ENCODE measurements at places on chromosomes 16 and 17.

DNA sequence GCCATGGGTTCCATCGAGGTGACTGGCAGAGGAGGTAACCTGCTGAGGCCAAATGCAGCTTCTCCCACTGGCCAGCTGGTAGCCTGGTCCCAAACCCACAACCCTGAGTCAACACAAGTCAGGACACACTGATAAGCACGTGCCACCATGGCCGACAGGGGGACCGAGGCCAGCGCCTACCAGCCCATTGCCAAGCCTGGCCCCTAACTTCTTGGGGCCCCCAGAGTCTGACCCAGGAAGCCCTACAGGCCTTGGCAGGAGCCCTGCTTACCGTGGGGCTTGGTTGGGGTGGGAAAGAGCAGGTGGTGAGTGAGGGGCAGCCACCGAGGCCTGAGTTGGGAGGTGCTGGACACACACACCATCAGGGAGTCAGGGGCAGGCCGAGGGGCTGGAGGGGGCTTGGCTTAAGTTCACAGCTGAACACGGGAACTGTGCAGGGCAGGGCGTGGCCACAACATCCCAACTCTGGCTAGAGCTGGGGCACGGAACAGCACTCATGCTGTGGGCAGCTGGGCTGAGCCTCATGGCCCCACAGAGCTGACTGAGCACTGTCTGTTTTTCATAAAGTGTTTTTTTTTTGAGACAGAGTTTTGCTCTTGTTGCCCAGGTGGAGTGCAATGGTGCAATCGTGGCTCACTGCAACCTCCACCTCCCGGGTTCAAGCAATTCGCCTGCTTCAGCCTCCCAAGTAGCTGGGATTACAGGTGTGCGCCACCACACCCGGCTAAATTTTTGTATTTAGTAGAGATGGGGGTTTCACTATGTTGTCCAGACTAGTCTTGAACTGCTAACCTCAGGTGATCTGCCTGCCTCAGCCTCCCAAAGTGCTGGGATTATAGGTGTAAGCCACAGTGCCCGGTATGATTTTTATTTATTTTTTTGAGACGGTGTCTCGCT is 5.5 kb downstream of the MRPL28 start:
- H3K27ac ChIP-seq, result no peak overlapping the region
- no peaks in the 10 kb centered on the region for H3K27me3 ChIP-seq
- no peak for DNase-seq
- H3K4me1 ChIP-seq, result peaks cover 5% of the 10 kb centered on the region
- H3K36me3 ChIP-seq, result peaks cover 14% of the 10 kb centered on the region

- H3K27me3 ChIP-seq, result no peaks in the 10 kb centered on the region
- H3K4me1 ChIP-seq, result 0 out of 2 replicates have a peak, but pooled peaks cover 3% of the 10 kb centered on the region
- H3K27ac ChIP-seq, result no peak overlapping the region
- no peak overlapping the region for H3K4me3 ChIP-seq
- no peaks in the 10 kb centered on the region for H3K36me3 ChIP-seq
Observed at GRCh38 chr17:80427366-80428282, 12.7 kb downstream of the ENDOV start.

DNA sequence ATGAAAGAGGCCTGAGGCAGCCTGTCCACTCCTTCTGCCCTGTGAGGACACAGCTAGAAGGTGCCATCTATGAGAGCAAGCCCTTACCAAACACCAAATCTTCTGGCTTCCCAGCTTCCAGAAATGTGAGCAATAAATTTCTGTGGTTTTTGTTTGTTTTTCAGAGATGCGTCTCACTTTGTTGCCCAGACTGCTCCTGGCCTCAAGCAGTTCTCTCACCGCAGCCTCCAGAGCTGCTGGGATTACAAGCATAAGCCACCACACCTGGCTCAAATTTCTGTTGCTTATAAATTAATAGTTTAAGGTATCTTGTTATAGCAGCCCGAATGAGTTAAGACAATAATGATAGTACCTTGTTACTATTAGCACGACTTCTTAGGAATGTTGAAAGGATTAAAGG is 12.5 kb upstream of the SLC16A11 start:
- no peak overlapping the region for H3K4me3 ChIP-seq
- DNase-seq, result no peak
- peaks cover 7% of the 10 kb centered on the region for H3K4me1 ChIP-seq

GRCh38 chr16:85047867-85048455 is 20.4 kb downstream of the KIAA0513 start:
- H3K4me1 ChIP-seq, result 0 out of 2 replicates have a peak, but pooled peaks cover 5% of the 10 kb centered on the region
- DNase-seq, result no peak
- H3K27ac ChIP-seq, result no peak overlapping the region
- H3K4me3 ChIP-seq, result no peak overlapping the region
- no peaks in the 10 kb centered on the region for H3K36me3 ChIP-seq

DNA sequence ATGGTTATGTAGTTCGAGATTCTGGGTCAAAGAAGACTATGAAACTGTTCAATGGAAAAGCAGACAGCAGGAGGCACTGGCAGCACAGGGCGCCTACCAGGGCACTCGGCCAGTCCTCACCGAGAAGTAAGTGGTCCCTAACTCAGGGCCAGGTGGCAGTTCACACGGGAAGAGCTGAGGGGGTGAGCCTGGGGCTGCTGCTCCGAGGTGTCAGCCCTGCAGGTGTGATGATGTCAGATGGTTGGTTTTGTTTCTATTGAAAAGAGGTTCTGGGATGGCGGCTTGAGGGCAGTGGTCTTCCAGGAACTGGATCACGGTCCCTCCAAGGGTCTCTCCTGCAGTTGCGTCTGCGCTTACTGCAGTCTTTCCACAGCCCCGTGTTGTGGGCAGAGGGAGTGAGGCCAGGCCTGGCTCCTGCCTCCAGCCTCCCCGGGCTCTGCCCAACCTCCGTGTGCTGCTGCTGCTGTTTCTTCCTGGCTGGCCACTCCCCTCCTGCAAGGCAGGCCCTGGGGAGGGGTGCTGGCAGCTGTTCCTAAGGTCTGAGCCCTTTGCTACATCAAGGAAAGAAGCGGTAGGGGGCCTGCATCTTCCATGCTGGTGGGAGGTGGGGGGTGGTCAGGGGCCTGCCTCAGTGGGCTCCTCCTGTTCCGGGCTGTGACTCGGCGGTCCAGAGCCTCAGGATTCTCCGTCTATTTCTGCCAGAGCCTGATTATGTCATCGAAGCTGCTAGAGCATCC is 22.6 kb downstream of the RNF213 start:
- no peaks in the 10 kb centered on the region for H3K27me3 ChIP-seq
- no peak overlapping the region for H3K4me3 ChIP-seq
- no peak for DNase-seq
- peaks cover 10% of the 10 kb centered on the region for H3K36me3 ChIP-seq

GRCh38 chr17:75779250-75779986 is 5.2 kb upstream of the UNK start:
- H3K4me3 ChIP-seq, result peak overlapping the region; percentile 94
- H3K4me1 ChIP-seq, result peaks cover 46% of the 10 kb centered on the region
- peaks cover 4% of the 10 kb centered on the region for H3K27me3 ChIP-seq

DNA sequence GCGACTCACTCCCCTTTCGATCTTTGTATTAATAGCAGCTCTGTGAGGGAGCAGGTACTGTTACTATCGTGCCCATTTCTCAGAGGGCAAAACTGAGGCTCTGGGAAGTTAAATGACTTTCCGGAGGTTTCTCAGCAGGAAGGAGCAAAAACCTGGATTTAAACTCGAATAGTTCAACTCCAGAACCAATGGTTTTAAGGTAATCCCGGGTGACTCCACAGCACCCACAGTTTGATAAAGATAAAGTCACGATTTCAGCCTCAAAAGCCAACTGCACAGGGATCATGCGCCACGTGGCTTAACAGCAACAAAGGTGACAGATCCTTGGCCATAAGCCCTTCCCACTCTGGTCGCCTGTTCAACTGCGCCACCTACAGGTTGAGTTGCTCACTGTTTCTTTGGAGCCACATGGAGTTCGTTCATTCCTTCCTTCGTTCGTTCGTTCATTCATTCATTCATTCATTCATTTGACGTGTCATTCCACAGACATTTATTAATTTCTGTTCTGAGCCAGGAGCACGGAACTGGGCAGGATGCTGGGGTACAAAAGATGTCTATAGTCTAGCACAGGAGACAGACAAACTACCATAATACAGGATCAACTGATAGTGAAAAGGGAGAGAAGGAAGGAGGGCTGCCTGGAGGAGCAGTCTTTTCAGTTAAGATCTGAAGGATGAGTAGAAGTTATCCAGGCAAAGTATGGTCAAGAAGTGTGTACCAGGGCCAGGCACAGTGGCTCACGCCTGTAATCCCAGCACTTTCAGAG is 134.8 kb downstream of the HS3ST2 start:
- peaks cover 27% of the 10 kb centered on the region for H3K27me3 ChIP-seq
- H3K27ac ChIP-seq, result no peak overlapping the region
- DNase-seq, result peak; percentile 88

DNA sequence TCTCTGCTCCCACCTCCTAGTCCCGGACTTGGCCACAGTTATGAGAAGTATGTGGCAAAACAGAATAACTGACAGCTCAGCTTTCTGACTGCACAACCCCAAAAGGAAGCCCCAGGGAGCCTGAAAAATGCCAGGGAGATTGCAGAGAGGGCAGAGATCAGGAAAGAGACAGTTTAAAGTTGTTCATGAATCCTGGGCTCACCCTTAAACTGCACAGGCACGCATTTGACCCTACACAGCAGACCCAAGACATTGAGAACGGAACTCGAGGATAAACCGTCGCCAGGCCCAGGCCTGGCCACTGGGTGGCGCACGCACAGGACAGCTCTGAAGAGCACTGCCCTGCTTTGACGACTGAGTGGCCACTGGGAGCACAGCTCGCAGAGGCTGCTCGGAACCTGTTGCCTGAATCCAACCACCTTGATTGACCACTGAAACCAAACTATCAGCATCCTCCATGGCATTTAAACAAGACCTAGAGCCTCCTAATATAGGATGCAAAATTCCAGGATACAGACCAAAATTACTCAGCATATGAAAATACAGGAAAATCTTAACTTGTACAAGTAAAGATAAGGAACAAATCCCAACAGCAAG is 114.0 kb downstream of the C16orf95 start:
- DNase-seq, result peak; percentile 86
- no peaks in the 10 kb centered on the region for H3K27me3 ChIP-seq
- H3K27ac ChIP-seq, result peak overlapping the region; percentile 18

DNA sequence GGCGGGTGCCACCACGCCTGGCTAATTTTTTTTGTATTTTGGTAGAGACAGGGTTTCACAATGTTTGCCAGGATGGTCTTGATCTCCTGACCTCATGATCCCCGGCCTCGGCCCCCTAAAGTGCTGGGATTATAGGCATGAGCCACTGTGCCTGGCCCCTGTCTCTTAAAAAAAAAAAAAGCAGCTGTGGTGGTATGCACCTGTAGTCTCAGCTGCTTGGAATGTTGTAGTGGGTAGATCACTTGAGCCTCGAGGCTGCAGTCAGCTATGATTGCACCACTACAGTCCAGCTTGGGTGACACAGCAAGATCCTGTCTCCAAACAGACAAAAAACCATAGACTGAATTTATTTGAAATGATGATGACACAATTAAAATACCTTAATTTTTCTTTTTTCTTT is 24.3 kb downstream of the CDK12 start:
- H3K27ac ChIP-seq, result no peak overlapping the region
- H3K4me3 ChIP-seq, result no peak overlapping the region
- H3K4me1 ChIP-seq, result no peaks in the 10 kb centered on the region
- DNase-seq, result no peak
- H3K36me3 ChIP-seq, result peaks cover 7% of the 10 kb centered on the region

DNA sequence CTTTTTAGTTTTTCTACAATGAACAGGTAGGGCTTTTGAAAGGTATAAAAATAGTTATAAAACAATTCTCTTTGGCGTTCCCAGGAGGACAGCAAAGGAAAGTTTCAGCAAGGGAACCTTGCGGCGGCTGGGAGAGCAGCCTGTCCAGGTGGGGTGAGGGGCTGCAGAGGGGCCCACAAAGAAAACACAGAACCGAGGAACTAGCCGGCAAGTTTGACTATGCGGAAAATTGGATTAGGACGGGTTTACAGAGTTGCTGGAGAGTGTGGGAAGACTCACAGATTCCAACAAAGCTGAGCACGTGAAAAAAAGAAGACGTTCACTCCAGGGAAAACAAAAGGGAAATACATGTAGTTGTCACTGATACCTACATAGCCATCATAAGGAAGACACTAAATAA is 40.2 kb upstream of the METTL16 start:
- H3K27me3 ChIP-seq, result no peaks in the 10 kb centered on the region
- peaks cover 13% of the 10 kb centered on the region for H3K4me1 ChIP-seq
- H3K27ac ChIP-seq, result peak overlapping the region; percentile 71
- no peak overlapping the region for H3K4me3 ChIP-seq
- DNase-seq, result no peak

DNA sequence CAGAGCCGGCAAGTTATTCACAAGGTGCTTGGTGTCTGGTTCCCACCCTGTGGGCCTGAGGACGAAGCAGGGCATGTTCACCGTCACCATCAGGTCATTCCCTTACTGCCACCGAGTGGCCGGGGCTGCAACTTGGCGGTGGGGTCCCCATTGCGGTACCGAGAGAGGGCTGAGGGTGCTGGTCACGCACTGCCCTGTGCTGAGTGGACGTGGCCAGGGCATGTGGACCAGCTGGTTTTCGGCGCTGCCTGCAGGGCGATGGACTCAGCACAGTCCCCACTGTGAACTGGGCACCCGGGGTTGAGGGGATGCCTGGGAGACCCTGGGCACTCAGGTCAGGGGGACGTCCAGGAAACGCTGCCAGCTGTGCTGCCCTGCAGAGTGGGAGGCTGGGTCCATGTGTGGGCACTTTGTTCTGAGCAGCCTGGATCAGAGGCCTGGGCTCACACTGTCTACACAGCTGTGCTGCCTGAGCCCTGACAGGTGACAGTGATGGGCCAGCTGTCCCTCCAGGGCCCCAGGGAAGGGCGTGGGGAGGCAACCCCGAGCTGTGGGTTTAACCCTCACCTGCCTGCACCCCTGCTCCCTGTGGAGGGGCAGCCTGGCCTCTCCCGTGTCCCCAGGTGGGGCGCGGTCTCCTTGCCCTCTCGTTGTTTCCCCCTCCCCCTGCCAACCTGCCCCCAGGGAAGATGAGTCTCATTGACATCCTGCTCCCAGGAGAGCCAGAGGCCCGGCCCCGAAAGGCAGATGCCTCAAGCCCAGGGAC is 39.3 kb upstream of the GNG13 start:
- H3K4me3 ChIP-seq, result no peak overlapping the region
- H3K27ac ChIP-seq, result no peak overlapping the region
- peaks cover 11% of the 10 kb centered on the region for H3K27me3 ChIP-seq
- no peak for DNase-seq
- H3K4me1 ChIP-seq, result peaks cover 2% of the 10 kb centered on the region

- H3K36me3 ChIP-seq, result no peaks in the 10 kb centered on the region
- peaks cover 9% of the 10 kb centered on the region for H3K4me1 ChIP-seq
- H3K4me3 ChIP-seq, result no peak overlapping the region
- no peak for DNase-seq
- H3K27me3 ChIP-seq, result no peaks in the 10 kb centered on the region
Observed at GRCh38 chr17:61485067-61485775, 33.0 kb downstream of the TBX4 start.

DNA sequence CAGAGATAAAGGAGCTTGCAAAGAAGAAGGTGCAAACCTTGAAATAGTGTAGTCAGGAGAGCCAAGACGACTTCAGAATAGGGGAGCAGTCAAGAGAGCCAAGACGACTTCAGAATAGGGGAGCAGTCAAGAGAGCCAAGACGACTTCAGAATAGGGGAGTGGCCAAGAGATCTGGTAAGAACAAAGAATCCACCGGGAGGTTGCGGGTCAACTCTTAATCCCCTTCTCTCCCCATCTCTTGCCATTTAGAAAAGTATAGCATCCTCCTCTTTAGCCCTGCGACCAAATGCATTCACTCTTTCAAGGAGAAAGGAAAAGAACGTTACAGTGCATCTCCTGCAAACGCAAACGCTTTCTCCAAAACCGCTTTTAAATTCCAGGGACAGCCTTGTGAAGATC is 713 bp downstream of the KNOP1 start:
- H3K4me1 ChIP-seq, result peaks cover 33% of the 10 kb centered on the region
- H3K27me3 ChIP-seq, result no peaks in the 10 kb centered on the region
- H3K36me3 ChIP-seq, result peaks cover 32% of the 10 kb centered on the region
- peak overlapping the region; percentile 92 for H3K27ac ChIP-seq
- H3K4me3 ChIP-seq, result peak overlapping the region; percentile 97

GRCh38 chr16:1068451-1068850 is 4.1 kb upstream of the SSTR5 start:
- peaks cover 3% of the 10 kb centered on the region for H3K4me1 ChIP-seq
- H3K4me3 ChIP-seq, result no peak overlapping the region
- DNase-seq, result no peak
- no peak overlapping the region for H3K27ac ChIP-seq
